ENCODE measurements at places on chromosomes 2 and 18.
A peak's percentile ranks its signal among the peaks of the same experiment; 100 is the strongest.

DNA sequence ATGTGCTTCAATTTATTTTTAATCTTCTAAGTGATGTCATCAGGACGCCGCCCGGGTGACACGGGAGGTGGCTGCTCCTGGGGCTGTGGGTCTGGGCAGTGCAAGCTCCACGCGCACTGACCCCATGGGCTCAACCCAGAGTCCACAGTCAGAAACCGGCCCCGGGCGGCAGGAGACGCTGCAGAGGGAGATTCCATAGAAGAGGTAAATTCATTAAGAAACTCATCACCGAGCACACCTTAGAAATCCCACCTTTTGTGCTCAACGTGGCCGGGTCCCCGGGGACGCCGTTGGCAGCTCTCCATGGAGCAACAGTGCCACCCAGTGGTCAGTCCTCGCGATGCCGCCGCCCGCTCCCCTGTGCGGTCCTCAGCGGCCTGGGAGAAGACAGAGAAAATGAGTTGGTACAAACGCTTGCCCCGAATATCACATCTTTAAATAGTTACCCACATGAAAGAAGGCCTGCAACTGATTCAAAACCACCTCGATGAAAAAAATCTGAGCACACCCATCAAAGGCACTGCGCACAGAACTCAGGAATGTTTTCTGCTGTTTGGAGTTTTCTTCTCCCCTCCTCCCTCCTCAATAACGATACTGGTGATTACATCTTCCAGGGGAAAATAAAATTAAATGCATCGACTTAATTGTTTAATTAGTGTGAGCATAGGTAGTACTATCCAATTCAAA is 92.6 kb downstream of the CMPK2 start:
- peak; percentile 79 for DNase-seq

GRCh38 chr18:70331456-70332097 is 42.7 kb downstream of the SOCS6 start:
- no peak for DNase-seq

DNA sequence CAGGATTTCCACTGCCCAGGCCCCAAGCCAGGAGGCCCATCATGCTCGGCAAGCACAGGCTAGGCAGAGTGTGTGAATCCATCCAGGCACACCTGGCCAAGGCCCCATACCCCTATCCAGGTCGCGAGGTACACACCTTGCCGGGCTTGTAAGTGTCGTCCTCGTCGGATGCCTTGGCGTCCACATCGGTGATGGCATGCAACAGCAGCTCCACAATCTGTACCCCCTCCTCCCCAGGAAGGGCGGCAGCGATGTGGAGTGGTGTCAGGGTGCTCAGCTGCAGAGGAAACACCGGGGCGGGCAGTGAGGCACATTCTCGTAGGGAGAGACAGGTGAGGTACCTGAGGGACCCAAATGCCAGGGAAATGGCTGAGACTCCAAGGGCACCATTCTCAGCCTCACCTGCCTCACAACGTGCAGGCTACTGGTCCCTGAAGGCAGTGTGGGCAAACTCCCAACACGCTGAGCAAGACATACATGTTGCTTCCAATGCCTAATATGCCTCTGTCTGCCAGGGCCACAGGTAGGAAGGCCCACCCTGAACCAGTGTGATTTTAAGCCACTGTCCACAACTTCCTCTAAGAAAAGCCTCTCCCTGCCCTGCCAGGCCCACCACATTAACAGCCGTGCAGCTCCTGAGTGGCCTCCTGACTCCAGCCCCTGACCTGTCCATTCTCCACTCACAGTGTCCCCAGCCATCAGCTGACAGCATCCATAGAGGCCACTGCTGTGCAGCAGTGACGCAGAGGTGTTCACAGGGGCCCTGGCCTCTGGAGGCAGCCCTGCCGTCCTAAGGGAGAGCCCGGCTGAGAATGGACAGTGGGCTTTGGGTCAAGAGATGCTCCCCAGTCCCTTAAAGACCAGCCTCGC is 44.9 kb downstream of the ANKMY1 start:
- DNase-seq = no peak

- peak; percentile 71 for DNase-seq
These were observed 126.3 kb upstream of the BCL2L11 start for GRCh38 chr2:110994250-110994961.

DNA sequence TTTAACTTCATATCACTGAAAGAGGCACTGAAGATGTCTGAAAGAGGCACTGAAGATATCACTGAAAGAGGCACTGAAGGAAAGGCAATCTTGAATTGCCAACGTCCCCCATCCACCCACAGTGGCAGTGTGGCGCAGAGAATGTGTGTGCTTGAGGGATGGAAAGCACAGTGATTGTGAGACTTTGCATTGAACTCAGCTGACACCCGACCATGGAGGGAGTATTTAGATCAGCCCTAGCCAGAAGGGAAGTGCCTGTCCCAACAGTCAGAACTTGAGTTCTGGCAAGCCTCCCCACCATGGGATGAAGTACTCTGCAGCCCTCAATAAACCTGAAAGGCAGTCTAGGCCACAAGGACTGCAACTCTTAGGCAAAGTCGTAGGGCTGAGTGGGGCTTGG is 33.8 kb downstream of the MAP4K3 start:
- peak; percentile 48 for DNase-seq

DNA sequence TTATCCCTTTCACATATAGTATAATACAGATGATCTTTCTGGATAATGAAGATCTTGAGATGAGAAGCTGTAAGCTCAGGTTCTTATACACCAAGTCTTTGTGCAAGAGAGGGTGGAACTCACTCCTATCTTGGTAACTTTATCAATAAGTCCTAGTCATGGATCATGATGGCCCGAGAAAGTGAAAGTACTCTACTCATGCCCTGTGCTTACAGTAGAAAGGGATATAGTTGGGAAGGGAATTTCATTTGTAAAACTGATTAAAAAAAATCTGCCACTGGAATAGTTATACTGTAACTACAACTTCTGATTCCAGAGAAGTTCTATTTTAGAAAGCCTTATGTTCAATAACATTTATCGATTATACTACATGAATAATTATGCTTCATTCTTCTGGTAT is 51.8 kb downstream of the MYO3B start:
- no peak for DNase-seq

- no peak for DNase-seq
These were observed 361.9 kb downstream of the ARHGAP15 start for GRCh38 chr2:143491131-143491530.

- no peak for DNase-seq
These were observed 28.0 kb upstream of the NPAS2 start for GRCh38 chr2:100791936-100792308.

- no peak for DNase-seq
These were observed 851.6 kb downstream of the DCC start for GRCh38 chr18:53191634-53192033.

- peak; percentile 28 for DNase-seq
These were observed 39.6 kb upstream of the DAPL1 start for GRCh38 chr2:158755310-158756087.

- DNase-seq = no peak
These were observed 31.3 kb upstream of the TOGARAM2 start for GRCh38 chr2:28949617-28950305.

DNA sequence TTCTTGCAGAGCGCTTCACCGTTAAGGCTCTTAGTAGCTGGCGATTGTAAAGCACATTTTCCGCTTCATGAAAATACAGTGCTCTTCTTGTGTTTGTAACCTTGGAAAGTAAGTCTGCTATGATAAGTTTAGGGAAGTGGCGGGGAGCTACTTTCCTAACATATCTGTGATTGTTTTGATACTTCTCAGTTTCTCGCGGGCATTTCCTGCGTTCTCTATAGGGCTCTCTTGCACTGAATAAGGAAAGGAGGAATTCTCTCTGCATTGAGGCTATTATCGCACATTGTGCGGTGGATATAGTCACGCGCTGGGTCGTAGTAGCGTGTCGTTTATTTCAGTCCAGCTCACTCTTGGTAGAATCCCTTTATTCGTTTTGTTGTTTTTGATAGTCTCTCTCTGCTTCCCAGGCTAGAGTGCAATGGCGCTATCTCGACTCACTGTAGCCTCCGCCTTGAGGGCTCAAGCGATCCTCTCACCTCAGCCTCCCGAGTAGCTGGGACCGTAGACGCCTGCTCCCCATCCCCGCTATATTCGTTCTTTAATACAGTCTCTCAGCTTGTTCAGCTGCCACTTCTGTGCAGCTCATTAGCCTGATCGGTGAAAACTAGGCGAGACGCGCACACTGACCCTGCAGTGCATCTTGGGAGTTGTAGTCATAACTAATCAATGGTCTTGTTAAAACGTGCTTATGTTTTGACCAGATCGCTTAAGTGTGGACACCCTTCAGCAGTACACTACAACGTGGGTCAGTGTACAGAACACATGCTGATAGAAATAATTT is 1.0 kb upstream of the PPP4R3B start:
- peak; percentile 55 for DNase-seq

DNA sequence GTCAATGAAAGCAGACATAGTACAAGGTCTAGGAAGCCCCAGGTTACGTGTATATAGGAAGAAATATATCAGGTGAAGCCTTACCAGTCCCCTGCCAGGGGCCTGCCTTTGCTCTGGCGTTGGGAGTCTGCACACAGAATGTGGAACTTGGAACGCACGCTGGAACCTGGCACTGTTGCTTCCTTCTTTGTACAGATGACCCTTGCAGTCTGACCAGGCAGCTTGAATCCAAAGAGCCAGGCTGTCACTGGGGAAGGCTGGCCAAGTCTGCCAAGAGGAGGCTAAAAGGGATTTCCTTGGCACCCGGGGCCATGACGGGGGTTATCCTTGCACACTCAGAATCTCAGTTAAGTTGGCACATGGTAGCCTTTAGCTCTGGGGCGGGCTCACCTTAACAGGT is 39.5 kb downstream of the TMEM247 start:
- peak; percentile 45 for DNase-seq

GRCh38 chr2:225932811-225933413 is 533.4 kb downstream of the NYAP2 start:
- DNase-seq = no peak

GRCh38 chr2:45010702-45011012 is 1.4 kb upstream of the SIX2 start:
- no peak for DNase-seq

GRCh38 chr18:46461993-46462392 is 195.0 kb downstream of the LOXHD1 start:
- no peak for DNase-seq

Measured in suppressor macrophage (primary cell).